ENCODE measurements at places on chromosomes 5 and 9. TPM values are rescaled to one million over a fixed set of nuclear protein-coding genes. Genes with fewer than 3 reads are reported as not detected.

The C5orf46 gene
- 12.0 TPM for total RNA-seq

The NMUR2 gene
- not detected for total RNA-seq

The LRRC26 gene
- not detected for total RNA-seq

The STPG3 gene
- 0.58 TPM for total RNA-seq

The S1PR3 gene
- 26.8 TPM for total RNA-seq

The PCDHGB1 gene
- 5.7 TPM for total RNA-seq

The GRIA1 gene
- 0.14 TPM for total RNA-seq

The NTRK2 gene
- 3.8 TPM for total RNA-seq

DNA sequence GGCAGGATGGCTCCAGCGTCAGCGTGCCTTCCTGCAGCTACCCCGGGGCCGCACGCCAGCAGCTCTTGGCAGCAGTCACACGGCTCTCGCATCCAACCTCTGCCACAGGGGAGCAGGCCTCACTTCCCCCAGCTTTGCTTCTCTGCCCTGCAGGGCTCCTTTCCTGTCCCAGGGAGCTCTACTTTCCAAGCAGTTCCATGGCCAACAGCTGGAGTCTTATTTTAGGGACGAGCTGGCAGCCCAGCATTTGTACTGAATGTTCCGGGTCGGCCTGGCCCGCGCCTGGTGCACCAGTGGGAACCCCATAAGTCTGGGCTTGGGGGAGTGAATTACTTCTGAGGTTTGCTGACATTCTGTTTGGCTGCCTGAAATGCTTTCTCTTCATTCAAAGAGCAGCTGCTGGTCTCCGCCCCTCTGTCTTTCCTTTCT is 34.6 kb downstream of the GADD45G start:
- H3K4me1 ChIP-seq: peaks cover 48% of the 10 kb centered on the region
- H3K4me3 ChIP-seq: peak overlapping the region; percentile 30
- H3K27me3 ChIP-seq: no peaks in the 10 kb centered on the region
- DNase-seq: peak; percentile 85
- no peaks in the 10 kb centered on the region for H3K36me3 ChIP-seq
- H3K27ac ChIP-seq: peak overlapping the region; percentile 89

- H3K4me3 ChIP-seq: no peak overlapping the region
- H3K27me3 ChIP-seq: no peaks in the 10 kb centered on the region
- no peaks in the 10 kb centered on the region for H3K36me3 ChIP-seq
- H3K27ac ChIP-seq: no peak overlapping the region
Observed at GRCh38 chr9:37271679-37272078, 150.8 kb upstream of the GRHPR start.

DNA sequence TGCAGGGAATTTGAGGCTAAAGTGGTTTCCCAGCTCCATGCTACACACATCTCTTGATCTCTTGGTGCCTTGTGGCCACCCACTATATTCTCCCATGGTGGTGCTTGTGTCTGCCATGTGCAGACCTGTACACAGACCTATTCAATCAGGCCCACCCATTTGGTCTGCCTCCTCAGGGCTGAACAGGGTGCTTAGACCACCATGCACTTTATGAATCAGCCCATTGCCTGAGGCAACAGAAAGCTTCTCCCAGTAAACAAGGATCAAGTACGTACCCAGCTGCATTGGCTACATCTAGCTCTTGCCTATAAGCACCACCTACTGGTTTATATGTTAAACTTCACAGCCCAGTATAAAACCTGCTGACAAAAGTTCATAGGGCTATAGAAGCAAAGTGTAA is 664.3 kb upstream of the EDIL3 start:
- DNase-seq: no peak
- no peak overlapping the region for H3K4me3 ChIP-seq
- H3K4me1 ChIP-seq: no peaks in the 10 kb centered on the region
- H3K36me3 ChIP-seq: no peaks in the 10 kb centered on the region
- H3K27ac ChIP-seq: no peak overlapping the region

DNA sequence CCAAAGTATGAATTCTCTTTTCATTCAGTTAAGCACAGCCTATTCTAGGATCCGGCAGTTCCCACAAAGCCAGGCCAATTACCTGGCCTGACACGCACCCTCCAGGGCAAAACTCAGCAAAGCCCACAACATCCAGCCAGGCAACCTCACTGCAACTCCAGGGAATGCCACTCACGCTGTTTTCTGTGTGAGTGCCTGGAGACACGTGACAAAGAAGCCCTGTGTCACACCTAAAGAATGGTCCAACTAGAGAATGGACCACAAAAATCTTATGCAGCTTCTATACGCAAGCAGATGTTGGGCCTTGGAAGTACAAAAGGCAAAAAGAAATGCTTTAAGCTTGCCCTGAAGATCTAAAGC is 20.2 kb downstream of the RETREG1 start:
- H3K36me3 ChIP-seq: no peaks in the 10 kb centered on the region
- peaks cover 67% of the 10 kb centered on the region for H3K4me1 ChIP-seq
- no peak for DNase-seq
- H3K4me3 ChIP-seq: no peak overlapping the region

GRCh38 chr5:150057052-150057451 is 29.3 kb downstream of the CSF1R start:
- peaks cover 8% of the 10 kb centered on the region for H3K4me1 ChIP-seq
- no peak for DNase-seq
- H3K27ac ChIP-seq: no peak overlapping the region
- no peak overlapping the region for H3K4me3 ChIP-seq
- H3K27me3 ChIP-seq: no peaks in the 10 kb centered on the region

DNA sequence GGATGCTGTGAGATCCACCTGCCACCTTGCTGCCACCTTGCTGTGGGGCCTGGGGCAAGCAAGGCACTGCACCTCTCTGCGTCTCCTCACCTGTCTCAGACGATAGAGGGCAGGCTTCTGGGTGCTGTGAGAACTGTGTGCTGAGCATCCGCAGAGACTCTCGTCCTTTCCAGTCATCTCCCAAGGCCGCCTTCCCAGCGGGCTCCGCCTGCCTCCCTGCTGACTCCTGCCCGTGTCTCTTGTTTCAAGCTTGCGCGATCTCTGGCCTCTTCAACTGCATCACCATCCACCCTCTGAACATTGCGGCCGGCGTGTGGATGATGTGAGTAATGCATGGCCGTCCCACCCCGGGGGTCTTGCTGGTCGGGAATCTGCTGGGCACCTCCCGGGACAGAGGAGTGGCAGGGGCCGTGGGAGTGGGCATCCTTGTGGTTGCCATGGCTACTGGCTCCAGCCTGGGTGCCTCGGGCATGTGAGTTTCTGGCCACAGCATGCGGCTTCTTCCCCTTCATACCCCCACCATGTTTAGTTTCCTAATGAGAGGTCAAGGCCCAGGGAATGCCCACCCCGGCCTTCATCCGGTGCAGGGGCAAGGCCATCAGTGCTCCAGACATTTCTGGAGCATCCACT is 3.6 kb downstream of the CACFD1 start:
- no peak overlapping the region for H3K4me3 ChIP-seq
- H3K4me1 ChIP-seq: peaks cover 20% of the 10 kb centered on the region
- H3K27me3 ChIP-seq: no peaks in the 10 kb centered on the region
- H3K27ac ChIP-seq: no peak overlapping the region
- DNase-seq: no peak

GRCh38 chr5:139388198-139388821 is 1.4 kb downstream of the MZB1 start:
- DNase-seq: no peak
- H3K4me1 ChIP-seq: peaks cover 69% of the 10 kb centered on the region
- H3K27me3 ChIP-seq: no peaks in the 10 kb centered on the region

GRCh38 chr9:110526426-110526825 is 53.1 kb downstream of the SVEP1 start:
- H3K36me3 ChIP-seq: no peaks in the 10 kb centered on the region
- no peaks in the 10 kb centered on the region for H3K27me3 ChIP-seq
- no peaks in the 10 kb centered on the region for H3K4me1 ChIP-seq
- no peak overlapping the region for H3K4me3 ChIP-seq

- no peaks in the 10 kb centered on the region for H3K4me1 ChIP-seq
- no peak for DNase-seq
- no peak overlapping the region for H3K4me3 ChIP-seq
- no peak overlapping the region for H3K27ac ChIP-seq
Observed at GRCh38 chr5:165457859-165458481, 1952.6 kb downstream of the MAT2B start.

DNA sequence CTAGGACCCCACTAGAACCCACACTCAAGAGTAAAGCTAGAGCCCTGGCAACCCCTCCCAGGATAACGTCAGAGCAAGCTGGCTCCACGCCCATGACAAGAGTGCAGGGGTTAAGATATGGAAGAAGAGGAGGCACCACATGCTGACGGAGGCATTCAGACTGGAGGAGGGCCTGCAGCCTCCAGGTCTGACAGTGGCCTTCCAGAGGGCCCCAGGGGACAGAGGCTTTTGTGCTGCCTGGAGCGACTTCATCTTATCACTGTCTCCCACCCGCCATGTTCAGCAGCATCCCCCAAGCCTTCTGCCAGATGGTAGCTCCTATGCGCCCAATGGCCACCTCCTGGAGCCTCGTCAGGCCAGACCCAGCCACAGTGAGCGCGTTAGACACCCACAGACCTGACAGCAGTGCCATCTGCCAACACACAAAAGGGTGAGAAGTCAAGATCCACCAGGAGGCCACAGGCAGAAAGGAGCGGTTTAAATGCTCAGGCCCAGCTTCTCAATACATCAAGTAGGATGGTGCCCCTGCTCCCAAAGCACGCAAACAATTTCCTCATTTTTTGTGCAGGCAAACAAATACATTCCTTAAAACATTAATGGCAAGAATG is 65.8 kb downstream of the C5orf15 start:
- H3K36me3 ChIP-seq: no peaks in the 10 kb centered on the region
- H3K4me1 ChIP-seq: peaks cover 14% of the 10 kb centered on the region
- H3K27ac ChIP-seq: no peak overlapping the region
- no peak for DNase-seq
- no peaks in the 10 kb centered on the region for H3K27me3 ChIP-seq

DNA sequence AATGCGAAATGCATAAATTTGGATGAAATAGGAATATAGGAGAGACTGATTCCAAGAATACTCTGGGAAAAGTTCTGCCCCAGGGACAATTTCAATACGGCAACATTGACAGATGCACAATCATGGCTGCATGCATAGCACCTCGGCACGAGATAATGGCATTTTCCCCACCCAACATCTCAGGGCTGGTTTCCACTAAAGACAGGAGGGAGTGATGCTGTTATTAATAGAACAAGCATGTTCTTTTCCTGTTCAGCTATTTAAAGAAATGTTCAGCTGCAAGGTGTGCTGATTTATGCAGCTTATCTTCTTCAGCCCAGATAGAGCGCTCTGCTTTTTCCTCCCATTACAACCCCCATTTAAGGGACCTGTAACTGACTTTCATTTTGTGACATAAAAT is 740.2 kb downstream of the TLR4 start:
- H3K4me1 ChIP-seq: no peaks in the 10 kb centered on the region
- DNase-seq: no peak
- no peak overlapping the region for H3K27ac ChIP-seq
- H3K27me3 ChIP-seq: no peaks in the 10 kb centered on the region

DNA sequence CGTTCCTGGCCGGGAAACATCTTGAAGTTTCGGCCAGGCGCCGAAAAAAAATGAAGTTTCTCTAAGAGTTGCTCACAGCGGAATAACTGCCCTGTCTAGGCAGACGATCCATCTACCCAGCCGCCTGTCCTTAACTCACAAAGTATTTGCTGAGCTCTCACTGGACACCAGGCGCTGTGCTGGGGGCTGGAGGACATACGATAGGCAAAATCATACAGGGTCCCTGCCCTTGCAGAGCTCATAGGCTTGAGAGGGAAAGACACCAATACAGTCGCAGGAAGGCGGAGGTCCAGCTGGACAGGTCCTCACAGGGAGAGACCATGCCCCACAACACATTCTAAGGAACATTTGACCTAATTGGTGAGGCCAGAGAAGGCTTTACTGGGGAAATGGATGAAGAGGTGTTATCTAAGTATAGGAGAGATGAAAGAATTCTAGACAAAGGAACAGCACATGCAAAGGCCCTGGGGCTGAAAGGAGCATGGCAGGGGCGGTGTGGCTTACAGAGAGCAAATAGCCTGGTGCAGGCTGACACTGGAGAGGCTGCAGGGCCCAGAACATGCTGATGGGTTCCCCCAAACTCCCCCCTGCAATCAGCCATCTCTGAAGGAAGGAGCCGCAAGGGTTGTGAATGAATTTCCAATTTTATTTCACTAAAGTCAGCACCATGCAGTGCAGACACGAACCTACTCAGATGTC is 2.0 kb upstream of the MXD3 start:
- no peaks in the 10 kb centered on the region for H3K27me3 ChIP-seq
- H3K4me3 ChIP-seq: no peak overlapping the region
- H3K27ac ChIP-seq: no peak overlapping the region
- H3K36me3 ChIP-seq: no peaks in the 10 kb centered on the region

DNA sequence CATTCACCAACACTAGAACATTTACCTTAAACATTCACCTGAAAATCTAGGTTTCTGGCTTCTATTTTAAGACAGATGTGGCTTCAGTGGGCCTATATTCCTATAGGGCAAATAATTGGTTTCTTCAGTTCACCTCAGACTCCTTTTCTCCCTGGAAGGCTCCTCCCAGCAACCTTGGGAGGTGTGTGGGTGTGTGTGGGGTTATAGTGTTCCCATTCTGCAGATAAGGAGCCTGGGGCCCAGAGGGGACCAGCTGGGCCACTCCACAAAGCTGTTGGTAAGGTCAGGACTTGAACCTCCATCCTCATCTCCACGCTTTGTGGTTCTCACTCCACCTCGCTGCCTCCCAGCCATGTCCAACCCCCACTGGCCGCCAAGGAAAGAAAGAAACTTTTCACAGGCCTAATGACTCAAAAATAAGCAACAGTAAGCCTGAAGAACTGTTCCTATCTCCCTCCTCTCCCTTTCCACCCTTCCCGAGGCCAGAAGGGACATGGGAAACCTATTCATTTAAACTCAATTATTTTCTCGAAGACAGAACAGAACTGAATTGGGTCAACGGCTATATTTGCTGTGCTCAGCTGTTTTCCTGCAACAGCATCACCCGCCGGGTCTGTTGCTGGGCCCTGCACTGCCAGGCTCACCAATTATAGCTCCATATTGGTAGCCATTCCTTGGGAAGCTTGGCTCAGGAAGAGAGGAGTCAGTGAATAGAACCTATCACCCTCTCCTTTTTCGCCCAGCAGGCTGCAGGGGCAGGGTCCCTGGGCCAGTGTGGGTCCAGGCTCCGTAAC is 78.5 kb downstream of the DAB2IP start:
- no peak for DNase-seq
- peaks cover 94% of the 10 kb centered on the region for H3K4me1 ChIP-seq
- no peak overlapping the region for H3K27ac ChIP-seq
- no peaks in the 10 kb centered on the region for H3K36me3 ChIP-seq
